Amygdala (tissue), 56 donors: ENCODE measurements at places on chromosomes 7 and 10.
A peak's percentile ranks its signal among the peaks of the same experiment; 100 is the strongest.

- no peak for DNase-seq
Measured at GRCh38 chr10:117612113-117612512, 69.6 kb downstream of the EMX2 start.

- no peak for DNase-seq
Measured at GRCh38 chr10:17788646-17789045, 20.5 kb upstream of the MRC1 start.

DNA sequence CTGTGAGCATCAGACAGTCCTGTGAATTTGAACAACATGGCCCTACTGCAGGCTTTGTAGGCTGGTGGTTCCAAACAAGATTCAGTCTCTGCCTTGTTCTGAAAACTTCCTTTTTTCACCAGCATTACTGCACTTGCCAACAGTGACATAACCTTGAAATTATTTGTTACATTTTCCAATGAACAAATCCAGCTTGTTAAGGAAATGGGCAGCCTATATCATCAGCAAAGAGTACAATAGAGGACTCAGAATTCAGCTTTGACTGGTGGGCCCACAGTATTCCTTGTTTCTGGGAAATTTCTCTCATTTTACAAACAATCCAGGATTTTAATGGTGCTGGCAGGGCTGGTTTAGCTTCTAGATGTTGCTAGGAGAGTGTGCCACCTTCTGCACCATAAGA is 703.7 kb upstream of the FZD8 start:
- DNase-seq, result no peak

GRCh38 chr7:11727864-11728263 is 104.1 kb downstream of the THSD7A start:
- DNase-seq, result no peak

GRCh38 chr10:125562737-125563136 is 120.2 kb downstream of the TEX36 start:
- no peak for DNase-seq

- no peak for DNase-seq
Measured at GRCh38 chr7:107837145-107837512, 34.1 kb upstream of the SLC26A3 start.

GRCh38 chr10:689452-690371 is at the start of gene DIP2C:
Gene DIP2C (minus strand): TSS chr10:689668. CDS start chr10:689578, 90 bp downstream.
- DNase-seq, result peak; percentile 78

- DNase-seq, result no peak
Measured at GRCh38 chr10:101305320-101306241, 48.4 kb upstream of the BTRC start.

GRCh38 chr7:6705959-6706665 is 635 bp downstream of the ZNF12 start:
- no peak for DNase-seq

GRCh38 chr10:28503114-28503513 is 29.8 kb upstream of the WAC start:
- DNase-seq, result no peak

DNA sequence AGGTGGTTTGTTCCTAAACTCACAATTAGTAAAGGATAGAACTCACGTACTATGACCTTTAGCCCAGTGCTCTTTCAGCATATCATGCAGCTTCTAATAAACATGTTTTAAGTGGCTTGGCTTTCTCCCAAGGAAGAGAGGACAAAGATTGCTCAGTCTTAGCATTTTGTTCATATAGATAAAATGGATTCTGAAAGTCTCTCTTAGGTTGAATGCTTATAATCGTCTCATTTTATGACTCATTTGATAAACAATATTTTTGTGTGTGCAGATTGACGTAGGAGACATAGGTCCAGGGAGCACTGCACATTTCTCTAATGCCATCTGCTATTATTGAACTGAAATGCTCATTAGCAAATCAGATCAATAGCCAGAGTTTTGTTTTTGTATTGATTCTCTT is 44.8 kb downstream of the GNAT3 start:
- no peak for DNase-seq

- DNase-seq, result no peak
Measured at GRCh38 chr10:88565072-88565471, 18.0 kb downstream of the RNLS start.

- peak; percentile 64 for DNase-seq
Measured at GRCh38 chr10:79981450-79982361, 32.8 kb upstream of the SFTPD start.

- no peak for DNase-seq
Measured at GRCh38 chr10:103490986-103491314, 2.6 kb upstream of the NEURL1 start.

GRCh38 chr10:3336673-3337293 is 164.2 kb upstream of the PITRM1 start:
- DNase-seq, result no peak

- no peak for DNase-seq
Measured at GRCh38 chr10:100730725-100731406, 14.5 kb upstream of the PAX2 start.

GRCh38 chr10:35463878-35464277 is 127.6 kb downstream of the CCNY start:
- no peak for DNase-seq

GRCh38 chr7:66696774-66697191 is 43.8 kb upstream of the RABGEF1 start:
- DNase-seq, result no peak

DNA sequence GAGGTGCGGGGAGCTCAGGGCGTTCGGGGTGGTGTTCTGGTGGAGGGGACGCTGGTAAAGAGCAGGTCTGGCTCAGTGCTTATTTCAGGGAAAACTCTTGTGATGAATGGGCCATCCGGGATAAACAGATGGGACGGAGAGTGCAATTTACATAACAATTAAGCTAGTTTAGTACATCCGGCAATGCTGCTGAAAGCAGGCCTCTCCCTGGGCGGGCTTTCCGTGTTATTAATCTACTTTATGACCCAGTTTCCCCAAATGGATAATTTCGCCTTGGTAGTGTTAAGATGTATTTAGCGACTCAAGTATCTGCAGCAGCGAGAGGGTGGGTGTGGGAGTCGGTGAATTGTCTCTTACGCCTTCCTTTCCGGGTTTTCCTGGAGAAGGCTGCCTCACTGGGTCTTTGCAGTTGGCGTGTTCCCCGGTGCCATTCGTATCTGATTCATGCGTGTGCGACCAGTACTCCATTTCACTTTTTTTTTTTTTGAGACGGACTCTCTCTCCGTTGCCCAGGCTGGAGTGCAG is 25.2 kb downstream of the FOXK1 start:
- DNase-seq, result no peak

DNA sequence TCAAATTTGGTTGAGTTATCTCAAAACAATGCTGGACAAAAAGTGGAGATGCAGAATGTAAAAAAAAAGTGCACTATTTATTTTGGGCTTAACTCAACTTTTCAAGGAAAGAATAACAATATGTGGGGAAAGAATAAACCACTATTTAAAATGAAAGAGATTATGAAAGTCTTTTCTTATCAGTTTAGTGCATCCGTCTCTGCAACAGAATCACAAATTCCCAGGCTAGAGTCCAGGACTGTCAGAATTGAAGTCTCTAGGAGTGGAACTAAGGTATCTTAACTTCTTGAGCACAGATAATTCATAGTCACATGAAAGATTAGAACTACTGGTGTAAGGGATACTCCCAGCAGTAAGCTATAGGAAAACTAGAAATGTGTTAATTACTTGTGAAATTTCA is 1200.3 kb upstream of the LRRN3 start:
- no peak for DNase-seq

DNA sequence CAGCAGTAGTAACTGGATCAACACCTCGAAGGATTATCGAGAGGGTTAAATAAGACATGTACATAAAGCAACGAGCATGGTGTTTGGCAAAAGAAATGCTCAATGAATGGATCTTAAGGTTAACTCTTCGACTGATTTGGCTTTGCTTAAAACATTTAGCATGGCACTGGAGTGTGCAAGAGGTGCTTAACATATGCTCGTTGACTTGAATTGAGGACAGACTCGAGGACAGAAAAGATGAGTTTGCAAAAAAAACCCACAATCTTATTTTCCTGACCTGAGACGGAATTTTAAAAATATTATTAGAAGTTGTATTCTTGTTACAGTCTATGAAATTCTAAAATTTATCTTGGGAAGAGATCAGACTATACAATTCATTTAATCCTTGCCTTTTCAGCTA is 49.4 kb upstream of the ST8SIA6 start:
- DNase-seq, result no peak

- no peak for DNase-seq
Measured at GRCh38 chr10:12965571-12965970, 35.9 kb downstream of the CCDC3 start.

GRCh38 chr10:96236090-96236478 is 35.3 kb downstream of the BLNK start:
- DNase-seq, result no peak

DNA sequence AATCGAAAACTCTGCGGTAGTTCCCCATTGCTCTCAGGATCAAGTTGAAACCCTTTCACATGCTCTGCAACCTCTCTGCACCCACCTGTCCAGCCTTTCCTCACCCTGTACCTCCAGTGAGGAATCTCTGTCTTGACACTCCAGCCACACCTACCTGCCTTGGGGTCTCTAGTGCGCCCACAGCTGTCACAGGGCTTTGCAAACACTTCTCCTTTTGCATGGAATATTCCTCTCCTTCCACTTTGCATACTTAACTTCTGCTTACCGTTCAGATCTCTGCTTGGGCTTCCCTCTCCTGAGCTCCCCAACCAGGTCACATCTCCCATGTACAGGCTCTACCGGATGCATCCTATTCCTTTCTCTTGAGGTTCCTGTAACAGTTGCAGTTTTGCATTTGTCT is 6.6 kb upstream of the ZYX start:
- DNase-seq, result no peak

GRCh38 chr10:97532935-97533671 is 34.4 kb downstream of the UBTD1 start:
- no peak for DNase-seq

GRCh38 chr10:89664203-89664602 is 19.2 kb upstream of the PANK1 start:
- no peak for DNase-seq

- no peak for DNase-seq
Measured at GRCh38 chr7:134212576-134213546, 85.7 kb downstream of the LRGUK start.

DNA sequence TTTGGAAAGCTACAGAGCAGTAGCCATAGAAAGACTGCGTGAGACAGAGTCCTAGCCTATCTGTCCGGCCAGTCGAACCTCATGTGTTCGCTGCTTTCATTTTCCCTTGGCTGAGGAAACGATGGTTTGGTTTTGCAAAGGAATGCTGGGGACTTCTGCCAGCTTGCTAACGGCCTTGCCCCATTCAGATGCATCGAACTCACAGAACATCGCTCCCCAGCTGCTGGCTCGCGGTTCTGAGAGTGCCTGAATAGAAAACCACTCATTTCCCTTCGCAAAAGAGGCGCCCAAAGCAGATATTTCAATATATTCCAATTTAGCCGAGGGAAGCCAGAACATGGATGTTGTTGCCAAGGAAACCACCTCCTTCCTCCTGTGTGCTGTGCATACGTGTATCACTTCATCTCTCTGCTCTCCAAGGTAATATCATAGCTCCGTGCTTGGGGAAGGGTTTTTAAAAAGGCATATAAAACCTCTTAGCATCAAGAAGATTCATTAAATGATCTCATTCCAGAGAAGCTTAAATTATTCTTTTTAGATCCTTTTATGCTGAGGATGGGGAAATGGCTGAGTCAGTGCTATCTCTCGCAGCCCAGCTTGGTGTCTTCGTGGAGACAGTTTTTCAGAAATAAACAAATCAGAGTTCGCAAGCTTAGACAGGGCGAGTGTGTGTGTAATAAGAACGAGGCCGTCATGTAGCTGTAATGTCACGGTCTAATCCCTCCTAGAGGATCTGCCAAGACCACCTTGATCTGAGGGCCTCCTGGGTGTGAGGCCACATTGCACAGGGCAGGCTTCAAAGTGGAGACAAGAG is 215.2 kb downstream of the RPS24 start:
- DNase-seq, result peak; percentile 10

DNA sequence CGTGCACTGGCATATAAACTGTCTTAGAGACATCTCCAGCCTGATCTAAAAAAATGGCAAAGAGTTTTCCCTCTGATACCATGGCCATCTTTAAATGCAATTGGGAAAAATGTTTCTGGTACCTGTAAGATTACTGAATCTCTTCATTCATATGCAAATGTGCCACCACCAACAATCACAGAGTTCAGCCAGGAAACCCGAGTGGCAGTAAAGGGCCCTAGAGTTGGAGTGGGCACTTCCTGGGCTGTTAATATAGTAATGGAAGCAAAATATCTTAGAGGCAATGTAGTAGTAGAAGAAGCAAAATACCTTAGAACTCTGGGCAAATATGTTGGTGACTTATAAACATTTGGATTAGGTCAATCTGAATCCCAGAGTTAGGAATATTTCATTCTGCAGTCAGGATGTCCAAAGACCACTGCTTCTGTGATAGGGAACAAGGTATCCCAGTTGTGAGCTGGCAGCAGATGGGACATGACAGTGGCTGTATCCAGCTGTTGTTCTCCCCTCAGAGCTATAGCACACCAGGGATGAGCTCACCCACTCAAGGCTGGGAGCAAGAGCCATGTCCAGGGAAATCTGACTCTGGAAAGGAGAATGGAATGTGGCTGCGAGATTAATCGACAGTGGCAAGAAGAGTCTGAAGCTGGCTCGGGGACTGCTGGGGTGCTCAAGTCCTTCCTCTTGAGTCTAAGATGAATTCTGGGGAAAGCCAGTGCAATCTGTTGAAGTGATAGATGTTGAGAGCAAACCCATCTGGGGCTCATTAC is 332.1 kb downstream of the PHTF2 start:
- no peak for DNase-seq

GRCh38 chr10:21020545-21020944 is 123.4 kb upstream of the NEBL start:
- DNase-seq, result no peak

DNA sequence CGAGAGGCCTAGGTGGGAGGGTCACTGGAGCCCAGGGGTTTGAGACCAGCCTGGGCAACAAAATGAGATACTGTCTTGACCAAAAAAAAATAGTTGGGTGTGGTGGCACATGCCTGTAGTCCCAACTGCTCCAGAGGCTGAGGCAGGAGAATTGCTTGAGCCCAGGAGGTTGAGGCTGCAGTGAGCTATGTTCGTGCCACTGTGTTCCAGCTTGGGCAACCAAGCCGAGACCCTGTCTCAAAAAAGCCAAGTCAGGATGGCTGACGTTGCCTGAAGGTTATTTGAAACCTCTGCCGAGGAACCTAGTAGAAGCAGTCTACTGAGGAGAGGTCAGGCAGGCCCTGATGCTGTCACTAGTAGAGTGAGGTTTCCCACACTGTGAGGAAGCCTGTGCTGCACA is 22.8 kb downstream of the DNAJB6 start:
- no peak for DNase-seq

- no peak for DNase-seq
Measured at GRCh38 chr7:32336726-32337125, 153.5 kb downstream of the LSM5 start.

GRCh38 chr10:132577350-132578003 is 39.9 kb downstream of the INPP5A start:
- peak; percentile 62 for DNase-seq

DNA sequence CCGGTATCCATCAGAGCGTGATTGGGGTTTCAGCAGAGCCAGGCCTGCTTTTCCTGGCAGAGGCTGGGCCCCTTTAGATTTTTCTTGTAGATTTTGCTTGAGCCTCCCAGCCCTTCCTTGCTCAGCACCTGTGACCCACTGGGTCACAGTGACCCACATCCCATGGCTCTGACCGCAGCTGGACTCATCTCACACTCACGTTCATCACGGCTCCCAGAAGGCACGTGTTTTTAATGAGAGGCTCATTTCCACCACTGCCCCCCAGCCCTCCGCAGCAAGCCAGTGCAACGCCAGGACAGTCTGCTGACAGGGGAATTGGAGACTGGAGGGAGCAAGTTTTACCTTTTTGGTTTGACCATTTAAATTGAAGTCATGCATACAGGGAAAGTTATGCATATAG is 155.7 kb downstream of the CUX1 start:
- no peak for DNase-seq
